ENCODE measurements at places on chromosomes 1 and 21.
A peak's percentile ranks its signal among the peaks of the same experiment; 100 is the strongest.

- no peak for DNase-seq
Measured at GRCh38 chr21:25281134-25281533, 326.1 kb downstream of the MRPL39 start.

DNA sequence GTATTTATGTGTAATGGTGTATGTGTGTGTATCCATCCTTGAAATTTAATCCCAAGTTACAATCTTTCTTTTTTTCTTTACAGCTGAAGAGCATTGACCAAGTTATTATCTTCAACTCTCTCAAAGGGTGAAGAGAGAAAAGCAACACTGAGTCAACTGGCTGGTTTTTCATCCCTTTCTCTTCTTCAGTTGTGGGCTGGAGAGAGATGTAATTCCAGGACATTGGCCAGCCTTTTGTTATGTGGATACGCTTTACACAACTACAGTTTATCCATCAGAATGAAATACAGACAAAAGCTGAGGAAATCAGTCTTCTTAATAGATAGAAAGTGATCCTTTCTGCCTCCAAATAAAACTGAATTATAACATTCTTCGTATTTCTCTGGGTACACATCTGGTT is 357.0 kb upstream of the NCAM2 start:
- DNase-seq = no peak

- no peak for DNase-seq
Measured at GRCh38 chr1:58585581-58586151, 8.6 kb upstream of the TACSTD2 start.

GRCh38 chr1:52368383-52369172 is 2.6 kb upstream of the CC2D1B start:
- peak; percentile 37 for DNase-seq

DNA sequence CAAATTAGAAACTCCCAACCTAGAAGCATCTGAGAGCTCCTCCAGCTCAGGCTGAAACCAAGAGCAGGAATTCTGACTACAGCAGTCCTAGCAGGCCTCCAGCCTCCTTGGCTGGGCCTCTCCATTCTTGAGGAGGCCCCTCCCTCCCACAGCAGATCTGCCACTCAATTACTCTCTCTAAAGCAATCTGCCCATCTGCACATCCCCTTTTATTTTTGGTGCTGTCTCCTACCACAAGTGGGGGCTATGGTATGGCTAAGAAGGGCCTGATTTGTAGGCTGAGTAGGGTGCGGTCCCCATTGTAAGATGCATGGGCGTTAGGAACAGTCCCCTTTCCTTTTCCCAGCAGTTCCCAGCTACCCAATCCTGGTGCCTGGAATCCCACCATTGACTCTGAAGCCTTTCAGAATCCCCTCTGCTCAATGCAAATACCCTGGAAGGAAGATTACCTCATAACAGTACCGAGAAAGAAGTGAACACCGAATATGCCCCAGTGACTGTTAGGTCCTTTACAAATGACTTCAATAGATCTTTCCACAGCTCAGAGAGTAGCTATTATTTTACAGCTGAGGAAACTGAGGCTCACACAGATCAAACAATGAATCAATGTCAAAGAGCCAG is 11.6 kb upstream of the TTC39A start:
- DNase-seq = no peak

GRCh38 chr1:45619149-45619921 is 4.5 kb downstream of the CCDC17 start:
- no peak for DNase-seq

GRCh38 chr1:214136324-214136919 is 144.5 kb upstream of the SMYD2 start:
- DNase-seq = no peak

DNA sequence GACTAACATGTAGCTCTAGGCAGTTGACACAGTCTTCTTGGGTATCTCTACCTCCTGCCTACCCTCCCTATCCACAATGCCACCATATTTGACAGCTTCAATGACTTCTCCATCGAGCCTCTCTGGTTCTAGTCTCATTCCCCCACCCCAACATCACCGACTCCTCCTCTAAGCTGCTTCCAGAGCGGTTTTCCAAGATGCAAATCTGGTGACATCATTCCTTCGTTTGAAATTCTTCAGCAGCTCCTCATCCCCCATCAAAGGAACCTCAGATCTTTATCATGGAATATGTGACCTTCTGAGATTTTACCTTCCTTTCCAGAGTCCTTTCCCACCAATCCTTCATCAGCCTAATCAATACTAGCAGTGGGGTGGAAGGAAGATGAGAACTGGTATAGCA is 352.4 kb upstream of the RUNX1 start:
- DNase-seq = no peak

DNA sequence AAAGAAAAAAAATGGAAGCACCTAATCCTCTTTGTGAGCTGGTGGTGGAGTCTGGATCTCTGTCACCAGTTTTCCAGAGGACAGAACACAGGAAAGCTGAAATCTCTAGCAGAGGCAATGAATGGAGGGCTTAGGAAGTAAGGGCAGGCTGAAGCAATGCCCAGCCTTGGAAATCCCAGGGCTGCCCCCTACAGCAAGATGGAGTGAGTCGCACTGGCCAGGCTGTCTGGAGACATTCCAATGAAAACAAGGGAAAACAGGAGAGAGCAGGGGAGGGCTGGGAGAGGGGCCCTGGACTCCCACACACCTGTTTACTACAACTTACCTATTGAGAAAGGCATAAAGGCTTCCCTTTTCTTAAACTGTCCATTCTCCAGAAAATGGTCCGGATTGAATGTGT is 25.9 kb downstream of the CYP2J2 start:
- no peak for DNase-seq

- no peak for DNase-seq
Measured at GRCh38 chr1:31573261-31573660, 3.1 kb upstream of the TINAGL1 start.

DNA sequence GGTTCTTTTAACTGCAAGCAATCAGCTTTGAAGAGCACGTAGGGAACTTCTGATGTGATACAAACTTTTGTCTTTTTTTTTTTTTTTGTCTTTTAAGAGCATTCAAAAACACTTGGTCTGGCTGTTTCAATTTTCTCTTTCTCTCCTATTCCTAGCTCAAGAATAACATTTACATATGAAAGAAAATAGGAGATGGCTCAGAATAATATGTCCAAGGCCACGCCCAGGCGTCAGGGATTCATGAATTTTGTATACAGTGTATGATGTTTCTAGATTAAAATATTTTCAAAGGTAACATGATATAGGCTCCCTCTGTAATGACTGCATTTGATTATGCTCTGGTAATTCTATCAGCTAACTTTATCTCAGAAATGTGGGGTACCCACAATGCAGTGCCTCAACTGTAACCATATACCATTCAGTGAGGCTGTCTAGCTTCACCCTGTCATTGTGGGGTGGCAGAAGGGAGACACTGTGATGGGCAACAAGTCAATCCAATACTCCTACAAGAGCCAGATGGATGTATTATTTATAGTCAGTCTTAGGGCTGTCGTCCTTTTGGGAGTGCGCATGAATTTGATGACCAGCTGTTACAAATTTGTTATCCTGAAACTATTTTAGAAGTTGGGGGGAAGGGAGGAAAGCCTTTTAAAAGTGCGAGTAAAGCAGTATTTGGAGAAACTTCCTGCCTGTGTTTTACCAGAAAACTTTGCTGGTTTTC is 1.5 kb upstream of the AKNAD1 start:
- no peak for DNase-seq

DNA sequence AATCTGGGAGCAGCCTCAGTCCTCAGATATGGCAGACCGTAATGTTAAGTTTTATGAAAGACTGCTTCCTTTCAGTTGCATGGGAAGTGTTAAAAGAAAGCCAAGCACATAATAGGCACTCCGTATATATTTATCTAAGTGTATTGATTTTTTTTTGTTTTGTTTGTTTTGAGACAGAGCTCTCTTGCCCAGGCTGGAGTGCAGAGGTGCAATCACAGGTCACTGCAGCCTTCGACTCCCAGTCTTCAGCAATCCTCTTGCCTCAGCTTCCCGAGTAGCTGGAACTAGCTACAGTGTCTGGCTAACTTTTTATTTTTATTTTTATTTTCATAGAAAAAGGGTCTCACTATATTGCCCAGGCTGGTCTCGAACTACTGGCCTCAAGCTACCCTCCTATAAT is 341.8 kb downstream of the USH2A start:
- no peak for DNase-seq

DNA sequence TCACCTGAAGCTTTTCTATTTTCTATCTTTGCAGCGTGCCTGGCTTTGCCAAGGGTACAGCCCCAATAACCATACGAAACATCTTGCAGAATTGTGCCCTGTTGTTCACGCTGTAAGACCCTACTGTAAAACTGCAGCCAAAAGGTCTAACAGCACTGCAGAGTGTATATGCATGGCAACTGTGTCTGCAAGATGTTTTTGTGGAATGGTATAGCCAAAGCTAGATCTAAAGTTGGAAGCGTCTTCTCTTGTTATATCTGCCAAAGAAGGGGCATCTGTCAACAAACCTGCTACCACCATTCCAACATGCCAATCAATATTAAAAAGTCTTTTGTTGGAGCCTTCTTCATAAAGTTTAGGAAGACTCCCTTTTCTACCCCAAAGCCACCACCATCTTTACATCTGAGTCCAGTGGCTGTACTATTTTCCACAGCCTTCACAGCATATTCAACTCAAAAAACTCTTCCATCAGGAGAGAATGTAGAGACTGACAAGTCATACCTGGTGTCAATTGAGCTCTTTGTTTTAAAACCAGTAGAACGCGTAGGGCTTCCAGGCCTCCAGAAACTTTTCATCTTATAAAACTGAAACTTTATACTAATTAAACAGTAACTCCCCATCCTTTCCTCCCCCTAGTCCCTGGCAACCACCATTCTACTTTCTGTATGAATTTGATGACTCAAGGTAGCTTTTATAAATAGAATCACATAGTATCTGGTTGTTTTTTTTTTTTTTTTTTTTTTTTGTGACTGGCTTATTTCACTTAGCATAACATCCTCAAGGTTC is 40.0 kb downstream of the ZSCAN20 start:
- DNase-seq = no peak

All from immature natural killer cell (primary cell).